ENCODE measurements at places on chromosomes 1 and 21.

GRCh38 chr1:197914510-197914909 lies 2.7 kb upstream of the LHX9 start:
- DNase-seq, result no peak

- no peak for DNase-seq
These were observed 207.0 kb downstream of the TNR start for GRCh38 chr1:175536369-175536768.

- DNase-seq, result no peak
These were observed 112.5 kb upstream of the NBPF11 start for GRCh38 chr1:148264374-148265276.

DNA sequence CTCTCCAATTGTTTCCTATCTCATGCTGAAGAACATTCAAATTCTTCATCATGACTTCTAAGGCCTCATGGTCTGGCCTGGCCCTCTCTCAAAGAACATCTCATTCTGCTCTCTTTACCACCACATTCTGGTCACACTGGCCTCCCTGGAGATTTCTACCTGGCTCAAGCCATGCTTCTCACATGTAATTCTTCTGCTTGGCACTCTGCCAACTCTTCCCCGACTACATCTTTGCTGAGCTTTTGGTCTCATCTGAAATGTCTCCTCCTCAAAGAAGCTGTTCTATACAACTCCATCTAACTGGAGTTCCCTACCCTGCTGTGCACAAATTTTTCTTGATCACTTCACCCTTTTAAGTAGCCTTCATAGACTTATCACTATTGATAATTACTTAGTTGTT lies 1.4 kb upstream of the TBX19 start:
- DNase-seq, result no peak

- DNase-seq, result no peak
These were observed 7.5 kb upstream of the C2CD2 start for GRCh38 chr21:41961282-41961701.

DNA sequence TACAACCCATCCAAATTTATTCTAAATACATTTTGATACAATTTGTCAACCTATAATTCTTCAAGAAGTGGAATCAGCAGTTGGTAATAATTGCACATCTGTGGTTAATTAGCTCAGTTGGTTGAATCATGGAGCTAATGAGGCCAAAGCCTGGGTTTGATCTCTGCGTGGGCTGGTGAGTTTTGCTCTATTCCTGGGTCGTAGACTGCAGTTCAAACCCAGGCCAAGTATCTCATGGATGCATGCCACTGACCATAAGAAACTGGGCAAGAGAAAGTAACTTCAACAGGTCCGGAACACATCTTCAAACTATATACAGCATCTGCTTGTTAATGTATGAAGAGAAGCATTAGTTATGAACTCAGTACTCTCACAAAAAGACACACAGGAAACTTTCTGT lies 779.7 kb downstream of the USP25 start:
- peak; percentile 74 for DNase-seq

- no peak for DNase-seq
These were observed 98.5 kb upstream of the DMRTA2 start for GRCh38 chr1:50521703-50522102.

DNA sequence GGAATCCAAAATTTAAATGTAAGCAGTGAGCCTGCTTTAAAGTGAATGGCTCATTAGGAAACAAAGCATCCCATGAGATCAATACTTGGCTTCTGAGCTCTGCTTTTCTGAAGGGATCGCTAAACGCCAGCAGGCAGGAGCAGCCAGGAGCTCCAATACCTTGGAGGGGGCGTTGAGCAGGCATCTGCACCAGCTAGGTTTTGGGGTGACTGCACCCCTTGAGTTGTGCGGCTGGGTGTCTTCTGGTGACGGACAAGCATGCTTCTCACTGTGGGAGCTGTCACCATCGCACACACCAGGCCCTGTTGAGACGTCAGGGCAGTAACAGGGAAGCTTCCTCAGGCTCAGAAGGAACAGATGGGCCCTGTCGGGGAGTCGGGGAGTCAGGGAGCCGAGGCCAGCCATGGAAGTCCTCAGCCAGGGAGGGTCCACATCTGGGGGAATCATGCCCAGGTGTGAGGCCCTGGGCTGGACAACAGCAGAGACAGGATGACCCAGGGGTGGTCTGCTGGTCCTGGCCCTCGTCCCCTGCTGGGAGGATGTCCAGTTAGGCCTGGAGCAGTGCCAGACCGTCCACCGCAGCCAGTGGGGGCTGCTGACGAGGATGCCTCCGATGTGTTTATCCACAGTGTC lies 57.9 kb upstream of the ADARB1 start:
- no peak for DNase-seq

- DNase-seq, result no peak
These were observed 29.9 kb downstream of the FMO4 start for GRCh38 chr1:171343727-171344472.

- DNase-seq, result peak; percentile 42
These were observed 57.7 kb downstream of the UBE2T start for GRCh38 chr1:202283991-202284390.

DNA sequence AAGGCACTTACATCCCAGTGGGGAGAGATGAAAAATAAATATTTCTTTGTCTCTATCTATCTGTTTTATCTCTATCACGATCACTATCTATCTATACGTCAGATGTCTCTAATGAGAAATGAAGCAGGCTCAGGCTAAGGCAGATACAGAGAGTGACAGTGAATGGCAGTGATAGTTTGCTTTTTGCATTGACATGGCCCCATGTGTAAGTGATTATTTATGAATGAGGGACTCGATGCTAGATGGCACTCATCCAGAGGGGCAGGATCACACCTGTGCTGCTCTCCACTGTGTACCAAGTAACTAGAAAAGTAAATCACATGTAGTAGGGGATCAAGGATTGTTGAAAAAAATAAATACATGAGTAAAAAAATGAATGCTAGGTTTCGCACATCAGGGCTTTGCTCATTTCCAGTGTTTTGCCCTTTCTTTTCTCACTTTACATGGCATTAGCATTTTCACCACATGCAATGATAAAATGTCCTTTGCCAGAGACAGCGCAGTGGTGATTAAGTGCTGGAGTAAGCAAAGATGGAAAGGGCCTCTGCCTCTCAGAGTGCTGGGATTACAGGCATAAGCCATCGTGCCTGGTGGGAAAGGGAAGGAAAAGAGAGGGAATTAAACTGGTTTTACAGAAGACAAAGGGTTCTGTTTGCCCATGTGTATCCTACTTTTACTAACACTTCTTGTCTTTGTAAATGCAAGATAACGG lies 16.5 kb downstream of the TBX19 start:
- DNase-seq, result no peak

GRCh38 chr1:218969006-218969405 lies 204.7 kb upstream of the LYPLAL1 start:
- peak; percentile 31 for DNase-seq

- no peak for DNase-seq
These were observed 84.2 kb upstream of the SLC2A1 start for GRCh38 chr1:43042773-43043457.

DNA sequence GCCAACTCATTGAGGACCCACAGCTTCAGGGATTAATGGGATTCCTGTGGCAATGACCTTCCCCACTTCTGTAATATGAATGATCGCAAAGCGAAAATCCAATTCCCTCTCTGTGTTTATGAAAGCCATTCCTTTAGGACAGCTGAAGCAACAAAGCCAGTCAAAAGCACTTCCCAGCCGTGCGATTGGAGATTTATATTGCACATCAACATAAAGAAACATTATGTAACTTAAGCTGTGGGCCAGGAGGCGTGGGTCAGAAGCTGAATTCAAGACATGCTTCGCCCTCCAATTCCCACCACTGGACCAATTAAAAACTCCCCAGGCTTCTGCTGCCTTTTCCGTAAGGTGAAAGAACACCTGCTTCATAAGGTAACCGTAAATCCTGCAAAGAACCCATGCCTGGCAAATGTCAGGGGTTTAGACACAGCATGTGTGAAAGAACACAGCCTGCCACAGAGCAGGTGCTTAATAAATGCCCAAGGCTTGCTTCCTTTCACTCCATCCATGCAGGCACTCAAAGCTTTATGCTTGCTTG lies 138.9 kb upstream of the SOD1 start:
- DNase-seq, result no peak

DNA sequence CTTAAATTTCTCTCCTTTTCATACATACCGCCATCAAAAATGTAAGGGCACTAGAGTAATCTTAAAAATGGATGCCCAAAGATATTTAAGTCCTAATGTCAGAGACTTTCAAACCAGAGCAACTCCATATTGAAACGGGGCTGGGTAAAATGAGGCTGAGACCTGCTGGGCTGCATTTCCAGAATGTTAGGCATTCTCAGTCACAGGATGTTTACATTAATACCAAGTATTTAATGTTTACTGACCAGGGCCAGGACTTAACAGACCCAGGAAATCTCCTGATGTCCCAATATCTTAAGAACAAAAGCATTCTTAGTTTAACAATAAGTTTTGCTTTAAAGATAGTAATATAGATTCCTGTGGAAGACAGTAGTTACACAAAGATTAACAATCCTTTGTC lies 563.9 kb upstream of the BEND5 start:
- no peak for DNase-seq

DNA sequence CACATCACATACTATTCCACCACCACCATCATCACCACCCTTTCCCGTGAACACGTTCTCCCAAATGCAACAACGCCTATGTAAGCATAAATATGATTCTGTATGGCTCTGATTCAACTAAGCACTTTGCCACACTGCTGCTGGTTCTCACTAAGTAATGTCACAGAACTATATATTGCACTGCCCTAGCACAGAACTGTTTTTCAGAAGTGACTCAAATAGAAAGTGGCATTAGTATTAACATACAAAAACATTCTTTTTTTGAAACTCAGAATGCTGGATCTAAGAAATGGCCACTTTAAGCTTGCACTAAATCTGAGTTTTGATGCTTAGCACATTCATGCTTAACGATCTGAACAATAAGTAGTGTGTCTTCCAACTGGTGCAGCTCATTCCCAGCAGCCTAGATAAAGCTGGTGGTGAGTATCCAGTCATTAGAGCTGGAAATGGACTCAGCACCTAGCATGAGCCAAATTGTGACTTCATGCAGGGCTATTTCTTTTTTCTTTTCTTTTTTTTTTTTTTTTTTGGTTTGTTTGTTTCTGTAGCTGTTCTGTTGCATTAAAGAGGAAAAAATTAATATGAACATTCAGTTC lies 46.2 kb upstream of the ZC3H11B start:
- no peak for DNase-seq
